ENCODE measurements at places on chromosomes 12 and 14.

- no peak for DNase-seq
These were observed 47.8 kb upstream of the CEP83 start for GRCh38 chr12:94507455-94507854.

GRCh38 chr12:52230364-52231281 lies 2.4 kb upstream of the KRT7 start:
- DNase-seq, result no peak

DNA sequence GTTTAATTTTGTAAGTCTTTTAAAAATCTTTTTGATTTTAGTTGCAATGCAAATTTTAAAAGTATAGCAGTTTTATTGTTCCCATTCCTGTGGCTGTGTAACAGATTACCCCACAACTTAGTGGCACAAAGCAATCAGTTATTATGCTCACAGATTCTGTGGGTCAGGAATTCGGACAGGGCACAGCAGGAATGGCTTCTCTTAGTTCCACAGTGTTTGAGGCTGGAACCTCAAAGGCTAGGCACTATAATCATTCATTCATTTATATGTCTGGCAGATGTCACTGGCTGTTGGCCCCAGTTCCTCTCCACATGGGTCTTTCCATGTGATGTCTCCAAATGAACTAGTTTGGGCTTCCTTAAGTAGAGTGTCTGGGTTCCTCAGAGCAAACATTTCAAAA lies 193.3 kb downstream of the RAD51B start:
- DNase-seq, result no peak

- no peak for DNase-seq
These were observed 59.4 kb downstream of the GARIN6 start for GRCh38 chr12:99706736-99707473.

- no peak for DNase-seq
These were observed 75.6 kb downstream of the USP15 start for GRCh38 chr12:62335796-62336195.

DNA sequence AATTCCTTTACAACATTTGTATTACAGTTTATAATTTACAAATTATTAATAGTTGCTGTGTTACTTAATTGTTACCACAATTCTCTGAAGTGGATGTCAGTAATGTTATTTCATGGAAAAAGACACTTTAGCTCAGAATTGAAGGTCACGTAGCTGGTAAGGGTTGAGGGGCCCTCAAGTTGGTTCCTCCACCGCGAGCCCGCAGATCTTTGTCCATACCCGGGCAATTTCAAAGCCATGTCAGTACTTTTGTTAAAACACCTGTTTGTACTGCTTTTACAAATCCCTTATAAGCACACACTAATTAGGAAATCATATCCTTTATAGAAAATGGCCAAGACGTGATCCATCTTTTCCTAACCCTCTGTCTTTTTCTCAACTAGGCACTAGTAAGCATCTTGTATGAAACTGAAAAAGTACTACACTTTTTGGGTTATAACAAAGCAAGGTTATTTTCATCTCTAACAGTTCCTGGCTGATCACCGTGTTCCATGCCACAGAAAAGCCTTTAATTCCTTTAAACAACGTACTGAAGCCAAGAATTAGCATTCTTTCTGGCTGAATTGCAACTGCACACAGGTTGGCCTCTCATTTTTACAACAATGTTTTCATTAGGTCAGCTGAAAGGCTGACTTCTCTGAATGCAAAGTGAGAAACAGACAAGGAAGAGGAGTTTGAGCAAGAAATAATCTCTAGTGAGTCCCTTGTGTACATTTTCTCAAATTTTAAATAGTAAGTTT lies 76.1 kb downstream of the CNTN1 start:
- DNase-seq, result no peak

DNA sequence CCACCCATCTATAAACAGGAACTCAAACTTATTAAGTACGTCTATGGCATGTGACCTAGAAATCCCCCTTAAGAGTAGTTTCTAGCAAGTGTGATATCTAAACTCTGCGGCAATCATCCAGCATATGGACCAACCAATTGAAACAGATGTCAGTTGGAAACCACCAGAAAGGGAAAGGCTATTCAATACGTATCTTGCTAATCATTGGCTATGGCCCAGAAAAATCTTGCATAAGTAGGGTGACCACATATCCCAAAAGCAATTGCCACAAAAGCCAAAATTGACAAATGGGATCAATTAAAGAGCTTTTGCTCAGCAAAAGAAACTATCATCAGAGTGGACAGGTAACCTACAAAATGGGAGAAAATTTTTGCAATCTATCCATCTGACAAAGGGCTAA lies 24.2 kb downstream of the SYNJ2BP start:
- no peak for DNase-seq

- DNase-seq, result no peak
These were observed 3.0 kb downstream of the MIS18BP1 start for GRCh38 chr14:45249856-45250575.

GRCh38 chr12:119320678-119321077 lies 13.9 kb upstream of the CCDC60 start:
- DNase-seq, result no peak

- DNase-seq, result no peak
These were observed 402.0 kb downstream of the SYT1 start for GRCh38 chr12:79266343-79267144.

DNA sequence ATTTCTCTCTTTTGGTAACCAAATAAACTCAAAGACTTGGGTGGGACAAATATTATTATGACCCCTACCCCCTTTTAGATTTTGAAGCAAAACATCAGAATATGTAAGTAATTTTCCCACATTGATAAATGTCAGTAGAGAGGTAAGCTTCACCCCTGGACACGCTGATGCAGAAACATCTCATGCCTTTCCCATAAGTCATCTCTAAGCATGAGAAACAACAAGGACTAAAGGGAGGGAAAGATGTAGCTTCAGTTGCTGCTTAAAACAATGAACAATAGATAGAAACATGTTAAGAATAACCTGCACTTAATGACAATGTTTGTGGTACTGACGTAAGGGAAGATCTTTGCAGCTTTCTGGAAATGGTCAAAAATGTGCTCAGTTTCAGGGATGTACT lies 56.3 kb upstream of the SLC8A3 start:
- DNase-seq, result no peak

DNA sequence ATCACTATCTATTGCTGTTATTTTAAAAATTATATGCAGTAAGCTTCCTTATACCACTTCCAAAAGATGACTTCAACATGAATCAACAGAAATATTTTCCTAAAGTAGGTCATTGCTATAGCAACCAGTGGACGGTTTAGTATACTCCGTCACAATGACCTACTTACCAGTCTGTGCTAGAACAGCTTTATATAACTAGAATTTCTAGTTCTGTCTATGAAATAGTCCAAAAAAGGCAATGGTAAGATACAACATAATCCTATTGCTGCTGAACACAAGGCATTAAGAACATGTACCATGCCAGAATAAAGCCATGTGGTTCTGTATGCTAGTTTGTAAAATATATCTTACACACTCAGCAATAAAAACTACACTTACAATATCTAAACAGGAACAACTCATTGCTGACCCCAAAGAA lies 40.7 kb upstream of the MTERF2 start:
- DNase-seq, result no peak

GRCh38 chr12:77046468-77046867 lies 18.9 kb downstream of the E2F7 start:
- DNase-seq, result no peak

- DNase-seq, result no peak
These were observed 78.6 kb upstream of the IFNG-AS1 start for GRCh38 chr12:67910360-67911274.

DNA sequence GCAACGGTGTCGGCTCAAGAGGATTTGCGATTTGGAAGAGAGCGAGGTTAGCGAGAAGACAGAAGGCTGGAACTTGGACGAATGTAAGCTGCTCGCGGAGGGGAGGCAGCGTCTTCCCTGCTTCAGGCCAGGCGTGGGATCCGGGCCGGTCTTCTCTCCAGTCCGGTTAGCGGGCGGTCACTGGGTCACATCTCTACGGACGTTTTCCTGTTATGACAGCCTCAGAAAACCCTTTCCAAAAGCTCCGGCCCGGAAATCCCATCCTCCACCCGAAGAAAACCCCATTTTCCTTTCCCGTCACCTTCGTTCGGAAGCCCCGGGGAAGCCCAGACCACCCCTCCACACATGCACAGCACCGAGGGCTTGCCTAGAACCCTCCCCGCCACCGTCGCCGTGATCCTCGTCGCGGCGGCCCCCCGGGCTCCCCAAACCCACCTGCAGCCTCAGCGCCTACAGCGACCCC lies 268 bp downstream of the NDUFB1 start:
- no peak for DNase-seq

DNA sequence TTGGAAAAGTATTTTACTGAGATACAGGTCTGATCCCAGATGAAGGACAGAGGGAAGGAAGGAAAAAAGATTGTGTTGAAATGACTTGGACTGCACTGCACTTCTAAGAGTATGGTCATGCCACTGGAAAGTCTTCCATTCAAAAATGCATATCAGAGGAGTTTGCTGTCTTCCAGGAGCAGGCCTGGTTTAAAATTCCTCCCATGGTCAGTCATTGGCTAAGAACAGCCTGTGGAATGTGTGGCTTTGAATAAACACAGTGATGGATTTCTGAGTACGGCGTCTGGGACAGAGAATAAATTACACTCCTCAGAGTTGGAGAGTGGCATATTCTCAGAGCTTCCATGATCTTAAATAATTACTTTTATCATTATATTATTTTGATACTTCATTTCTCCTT lies 245.8 kb upstream of the PDZRN4 start:
- no peak for DNase-seq

DNA sequence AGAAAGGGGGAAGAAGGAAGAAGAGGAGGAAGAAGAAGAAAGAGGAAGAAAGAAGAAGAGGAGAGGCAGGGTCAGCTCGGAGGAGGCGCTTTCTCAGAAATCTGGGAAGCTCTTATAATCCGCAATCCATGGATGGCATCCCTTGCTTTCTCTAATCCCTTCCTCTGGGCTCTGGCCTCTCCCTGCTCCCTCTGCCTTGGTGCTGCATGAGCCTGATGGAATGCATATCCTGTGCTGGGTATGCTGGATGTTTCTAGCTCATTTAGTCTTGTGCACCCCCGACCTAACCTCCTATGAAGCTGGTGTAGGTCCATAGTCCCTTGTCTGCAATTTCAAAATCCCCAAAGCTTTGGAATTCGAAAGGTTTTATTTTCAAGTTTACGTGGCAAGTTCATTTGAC lies 94.2 kb upstream of the MYL2 start:
- no peak for DNase-seq

DNA sequence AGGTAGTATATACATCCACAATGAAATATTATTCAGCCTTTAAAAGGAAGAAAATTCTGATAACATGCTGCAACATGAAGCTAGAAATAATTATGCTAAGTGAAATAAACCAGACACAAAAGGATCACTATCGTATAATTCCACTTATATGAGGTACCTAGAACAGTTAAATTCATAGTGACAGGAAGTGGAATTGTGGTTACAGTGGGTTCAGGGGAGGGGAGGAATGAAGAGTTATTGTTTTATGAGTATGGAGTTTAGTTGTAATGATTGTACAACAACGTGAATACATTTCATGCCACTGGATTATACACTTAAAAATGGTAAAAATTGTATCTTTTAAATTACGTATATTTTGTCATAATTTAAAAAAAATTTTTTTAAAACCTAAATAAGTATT lies 21.0 kb downstream of the EEA1 start:
- no peak for DNase-seq

- no peak for DNase-seq
These were observed 128.1 kb downstream of the RIMBP2 start for GRCh38 chr12:130587966-130588365.

GRCh38 chr14:66603945-66604344 lies 96.0 kb downstream of the GPHN start:
- no peak for DNase-seq

DNA sequence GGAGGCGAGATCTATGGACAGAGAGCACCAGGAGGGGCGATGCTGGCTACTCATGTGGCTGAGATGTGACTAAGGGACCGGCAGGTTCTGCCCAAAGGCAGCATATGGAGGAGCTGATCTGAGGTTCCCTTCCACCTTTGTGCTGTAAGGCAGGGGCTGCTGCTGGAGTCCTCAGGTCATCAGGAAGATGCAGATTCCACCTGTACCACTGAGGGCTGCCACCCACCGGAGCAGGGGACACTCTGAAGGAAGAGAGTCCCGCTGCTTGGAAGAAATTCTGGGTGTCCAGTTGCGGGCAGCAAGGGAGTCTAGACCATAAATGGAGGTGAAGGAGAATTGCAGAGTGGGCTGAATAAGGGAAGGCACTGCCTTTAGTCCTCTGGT lies 55.3 kb downstream of the PLEKHG3 start:
- DNase-seq, result no peak

DNA sequence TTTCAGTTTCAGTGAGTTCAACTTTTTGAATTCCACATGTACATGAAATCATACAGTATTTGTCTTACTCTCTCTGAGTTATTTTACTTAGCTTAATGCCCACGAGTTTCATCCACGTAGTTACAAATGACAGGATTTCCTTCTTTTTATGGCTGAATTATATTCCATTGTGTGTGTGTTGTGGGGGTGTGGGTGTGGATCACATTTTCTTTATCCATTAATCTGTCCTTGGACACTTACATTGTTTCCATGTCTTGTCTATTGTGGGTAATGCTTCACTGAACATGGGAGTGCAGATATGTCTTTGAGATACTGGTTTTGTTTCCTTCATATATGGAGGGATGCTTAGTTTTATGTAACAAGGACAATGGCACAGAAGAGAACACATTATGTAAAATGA lies 63.5 kb upstream of the TMTC1 start:
- no peak for DNase-seq

DNA sequence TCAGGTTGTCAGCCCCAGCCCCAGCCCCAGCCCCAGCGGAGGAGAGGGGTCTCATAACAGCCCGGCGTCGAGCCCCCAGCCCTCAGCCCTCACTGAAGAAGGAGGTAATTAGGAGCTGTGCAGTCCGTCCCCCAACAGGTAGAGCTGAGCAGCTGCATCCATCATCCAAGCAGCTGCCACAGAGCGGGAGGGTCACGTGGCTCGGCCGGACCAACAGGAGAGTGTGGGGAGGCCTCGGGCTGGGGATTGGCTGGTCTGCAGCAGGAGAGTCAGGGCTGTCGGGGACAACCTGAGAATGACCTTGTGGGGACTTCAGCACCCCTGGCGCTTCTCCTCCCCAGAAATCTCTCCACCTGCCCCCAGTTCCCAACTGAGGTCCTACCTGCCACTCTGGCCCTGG lies 29.6 kb downstream of the SMUG1 start:
- DNase-seq, result no peak

DNA sequence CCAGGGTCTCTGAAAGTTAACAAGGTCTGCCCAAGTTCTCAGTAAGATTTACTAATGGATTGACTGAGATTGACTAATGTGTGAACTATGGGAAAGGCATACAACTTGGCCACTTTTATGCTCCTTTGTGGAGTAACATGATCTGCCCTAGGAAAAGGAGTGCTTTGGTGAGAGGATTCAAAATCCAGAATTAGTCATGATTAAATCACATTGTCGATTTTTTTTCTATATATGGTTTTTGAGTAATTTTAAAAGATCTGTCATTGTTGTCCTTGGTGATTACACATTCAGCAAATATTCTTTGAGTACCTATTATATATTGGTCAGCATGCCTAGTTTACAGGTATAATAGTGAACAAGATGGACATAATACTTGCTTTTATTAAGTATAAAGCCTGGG lies 147.7 kb upstream of the SYT10 start:
- DNase-seq, result no peak

GRCh38 chr12:10256064-10256463 lies 43.4 kb downstream of the GABARAPL1 start:
- DNase-seq, result no peak

GRCh38 chr14:34436118-34436905 lies 25.7 kb downstream of the SPTSSA start:
- DNase-seq, result no peak
